ENCODE measurements at places on chromosomes 16 and 17.
A peak's percentile ranks its signal among the peaks of the same experiment; 100 is the strongest.

DNA sequence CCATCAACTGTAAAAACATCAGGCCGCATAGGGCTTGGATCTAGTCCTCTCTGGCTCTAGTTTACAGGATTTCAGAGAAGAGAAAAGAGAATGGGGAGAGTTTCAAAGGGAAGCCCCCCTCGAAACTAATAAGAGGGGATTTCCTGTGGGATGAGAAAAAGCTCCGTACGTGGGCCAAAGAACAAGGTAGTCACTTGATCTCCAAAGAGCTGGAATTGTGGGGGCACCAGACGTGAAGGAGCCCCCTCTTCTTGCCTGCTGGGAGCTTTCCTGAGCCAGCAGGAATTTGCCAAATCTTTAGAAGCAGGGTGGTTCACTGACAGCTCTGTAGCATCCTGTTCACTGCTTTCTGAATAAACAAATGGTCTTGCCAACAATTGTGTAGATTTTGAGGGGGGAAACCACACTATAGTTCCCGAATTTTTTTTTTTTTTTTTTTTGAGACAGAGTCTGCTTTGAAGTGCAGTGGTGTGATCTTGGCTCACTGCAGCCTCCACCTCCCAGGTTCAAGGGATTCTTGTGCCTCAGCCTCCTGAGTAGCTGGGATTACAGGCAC is 7.0 kb upstream of the TMIGD1 start:
- DNase-seq = no peak

DNA sequence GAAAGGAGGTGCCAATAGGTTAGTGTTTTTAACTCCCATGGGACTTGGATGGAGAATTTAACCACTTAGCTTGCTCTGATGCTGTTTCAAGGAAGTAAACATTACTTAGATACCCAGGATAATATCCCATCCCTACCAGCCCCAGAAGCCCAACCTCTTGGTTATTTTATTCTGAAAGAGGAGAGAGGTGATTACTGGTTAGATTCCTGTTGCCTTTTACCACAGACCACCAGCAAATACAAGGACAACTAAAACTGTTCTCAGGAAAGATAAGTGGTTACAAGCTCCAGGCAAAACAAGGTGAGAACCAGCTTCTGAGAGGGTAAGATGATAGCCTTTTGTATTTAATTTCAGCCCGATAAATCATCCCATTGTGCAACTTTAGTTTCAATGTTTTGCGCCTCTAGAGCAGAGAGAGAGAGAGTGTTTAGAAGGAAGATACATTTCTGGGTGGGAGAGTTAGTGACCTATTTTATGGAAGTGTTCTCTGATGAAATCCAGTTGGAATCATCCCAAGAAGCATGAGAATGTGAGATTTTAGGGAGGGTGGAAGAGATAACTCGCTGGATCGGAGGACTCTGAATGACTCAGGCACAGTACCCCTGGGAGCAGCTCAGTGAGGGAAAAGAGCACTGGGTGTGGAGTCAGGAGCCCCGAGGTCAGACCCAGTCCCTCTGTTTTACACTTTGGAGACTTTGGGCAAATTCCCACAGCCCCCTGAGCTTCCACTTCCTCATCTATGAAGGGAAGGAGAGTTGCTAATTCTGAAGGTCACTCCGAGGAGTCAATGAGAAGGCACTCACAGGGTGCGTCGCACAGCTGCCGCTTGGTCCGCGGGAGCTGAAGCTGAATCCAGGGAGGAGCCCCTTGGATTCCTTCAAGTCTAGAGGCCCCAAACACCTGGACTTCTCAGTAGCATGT is 12.1 kb downstream of the GLP2R start:
- DNase-seq = no peak

DNA sequence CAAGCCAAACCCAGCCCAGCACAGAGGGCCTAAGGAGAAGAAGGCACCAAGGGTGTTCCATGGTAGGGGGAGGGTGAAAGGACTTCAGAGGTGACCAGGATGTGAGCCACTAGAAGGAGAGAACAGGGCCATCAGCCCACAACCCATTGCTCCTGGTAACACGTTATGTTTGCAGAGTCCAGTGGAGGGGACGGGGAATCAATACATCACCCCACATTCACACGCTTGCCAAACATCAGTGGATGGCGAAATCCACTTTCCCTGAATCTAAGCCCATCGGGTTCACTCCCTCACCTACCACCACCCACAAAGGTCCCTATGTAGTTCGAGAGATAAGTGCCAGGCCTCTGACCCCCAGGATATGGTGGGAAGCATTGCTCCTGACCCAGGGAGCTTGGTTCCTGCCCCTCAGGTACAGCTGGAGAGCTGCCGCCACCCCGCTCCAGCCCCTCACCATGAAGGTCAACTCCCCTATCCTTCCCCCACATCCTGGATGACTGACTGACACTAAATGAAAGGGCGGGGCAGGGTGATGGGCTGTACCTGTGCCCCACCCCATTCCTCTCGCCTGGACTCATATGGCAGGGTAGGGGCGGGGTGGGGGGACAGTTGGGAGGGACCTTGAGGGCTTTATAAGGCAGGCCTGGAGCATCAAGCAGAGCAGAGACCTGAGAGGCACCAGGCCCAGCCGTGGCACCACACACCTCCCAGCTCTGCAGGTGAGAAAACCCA is at the start of gene GAST:
GAST (plus strand) TSS at position 663 of the 732 bp plus-strand sequence. CDS start 3,106 bp downstream, outside the sequence.
- no peak for DNase-seq

DNA sequence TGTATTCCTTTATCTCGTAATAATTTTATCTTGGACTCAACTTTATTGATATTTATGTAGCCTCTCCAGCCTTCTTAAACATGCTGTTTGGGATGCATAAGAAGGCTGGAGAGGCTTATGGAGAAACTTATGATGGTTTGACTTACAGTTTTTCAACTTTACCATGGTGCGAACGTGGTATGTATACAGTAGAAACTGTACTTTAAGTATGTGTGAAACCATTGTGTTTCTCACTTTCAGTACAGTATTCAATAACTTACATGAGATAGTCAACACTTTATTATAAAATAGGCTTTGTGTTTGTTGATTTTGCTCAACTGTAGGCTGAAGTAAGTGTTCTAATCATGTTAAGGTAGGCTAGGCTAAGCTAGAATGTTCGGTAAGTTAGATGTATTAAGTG is 206.8 kb downstream of the SEC14L1 start:
- DNase-seq = no peak

GRCh38 chr17:82332669-82333278 is 792 bp downstream of the SECTM1 start:
- peak; percentile 57 for DNase-seq

DNA sequence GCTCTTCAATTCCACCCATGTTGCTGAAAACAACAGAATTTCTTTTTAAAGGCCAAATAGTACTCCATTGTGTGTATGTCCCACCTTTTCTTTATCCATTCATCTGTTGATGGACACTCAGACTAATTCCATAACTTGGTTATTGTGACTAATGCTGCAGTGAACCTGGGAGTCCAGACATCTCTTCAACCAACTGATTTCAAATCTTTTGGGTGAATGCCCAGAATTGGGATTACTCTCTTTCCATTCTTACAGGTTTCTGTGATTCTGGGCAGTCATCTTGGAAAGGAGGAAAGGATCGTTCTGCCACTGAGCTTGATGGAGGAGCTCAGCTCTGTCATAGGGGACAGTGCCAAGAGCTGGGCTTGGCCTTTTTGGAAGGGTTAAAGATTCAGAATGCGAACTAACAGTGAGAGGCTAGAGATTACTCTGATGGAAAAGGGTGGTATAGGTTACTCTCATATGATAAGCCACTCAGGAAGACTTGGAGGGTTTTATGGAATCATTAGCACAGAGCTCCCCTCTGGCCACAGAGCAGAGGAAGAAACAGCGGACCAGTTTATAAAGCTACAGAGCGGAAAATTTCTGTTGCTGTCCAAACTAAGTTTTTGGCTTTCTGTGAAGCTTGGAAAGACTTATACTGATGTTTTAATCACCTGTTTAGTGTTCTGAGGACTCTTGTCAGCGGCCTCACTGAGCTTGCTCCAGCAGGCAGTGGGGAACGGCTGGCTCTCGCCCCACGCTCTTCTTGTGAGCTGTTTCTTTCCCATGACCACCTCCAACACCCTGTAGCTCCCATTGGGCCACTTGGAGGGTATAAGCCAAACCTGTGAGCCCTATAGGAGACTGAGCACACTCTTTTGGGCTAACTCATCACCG is 48.3 kb downstream of the HIC1 start:
- DNase-seq = no peak

DNA sequence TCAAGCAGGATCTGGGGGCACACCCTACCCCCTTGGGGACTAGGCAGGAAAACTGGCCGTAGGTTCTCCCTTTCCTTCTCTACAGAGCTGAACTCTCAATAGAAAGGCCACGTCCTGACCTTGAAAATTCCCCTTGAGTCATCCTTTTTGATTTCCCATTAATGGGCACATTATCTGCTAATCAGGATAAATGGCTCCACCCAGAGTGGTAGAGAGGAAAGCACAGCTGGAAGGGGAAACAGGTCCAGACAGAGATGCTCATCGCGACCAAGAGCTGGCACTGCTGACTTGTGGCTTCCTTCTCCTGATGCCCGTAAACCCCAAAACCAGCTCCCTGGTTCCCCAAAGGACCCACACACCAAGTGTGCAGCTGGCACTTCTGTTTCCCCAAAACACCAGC is 206.5 kb upstream of the CDH5 start:
- DNase-seq = no peak

DNA sequence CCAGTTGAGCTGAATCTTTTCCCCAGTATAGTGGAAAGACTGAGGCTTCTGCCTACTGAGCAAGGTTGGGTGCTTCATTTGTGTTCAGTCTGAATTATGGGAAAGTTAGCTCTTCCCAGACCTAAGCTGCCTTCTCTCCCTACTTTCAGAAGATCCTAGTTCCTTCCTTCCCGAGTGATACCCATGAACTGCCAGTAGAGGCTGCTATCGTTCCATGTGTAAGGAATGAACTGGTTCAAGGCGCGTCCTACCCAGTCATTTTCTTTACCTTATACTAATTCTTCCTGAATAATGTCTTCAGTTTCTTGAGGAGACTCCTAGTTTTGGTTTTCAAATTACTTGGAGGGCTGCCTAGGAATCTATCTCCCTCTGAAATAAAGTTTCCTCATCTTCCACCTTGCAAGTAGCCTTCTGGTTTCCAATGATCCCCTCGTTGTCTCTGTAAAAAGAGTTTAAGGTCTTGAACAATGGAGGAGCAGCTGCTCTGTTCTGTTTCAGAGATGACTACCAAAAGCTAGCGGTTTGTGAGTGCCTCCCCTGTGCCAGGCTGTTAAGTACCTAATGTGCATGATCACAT is 934 bp upstream of the AOC2 start:
- DNase-seq = peak; percentile 61

- DNase-seq = no peak
Observed at GRCh38 chr17:59814685-59815084, 78.1 kb downstream of the TUBD1 start.

GRCh38 chr16:16062023-16062937 is 112.9 kb downstream of the ABCC1 start:
- DNase-seq = no peak

GRCh38 chr17:82200135-82200534 is 12.5 kb downstream of the CCDC57 start:
- no peak for DNase-seq

GRCh38 chr17:5781236-5781927 is 197.1 kb upstream of the NLRP1 start:
- DNase-seq = no peak

DNA sequence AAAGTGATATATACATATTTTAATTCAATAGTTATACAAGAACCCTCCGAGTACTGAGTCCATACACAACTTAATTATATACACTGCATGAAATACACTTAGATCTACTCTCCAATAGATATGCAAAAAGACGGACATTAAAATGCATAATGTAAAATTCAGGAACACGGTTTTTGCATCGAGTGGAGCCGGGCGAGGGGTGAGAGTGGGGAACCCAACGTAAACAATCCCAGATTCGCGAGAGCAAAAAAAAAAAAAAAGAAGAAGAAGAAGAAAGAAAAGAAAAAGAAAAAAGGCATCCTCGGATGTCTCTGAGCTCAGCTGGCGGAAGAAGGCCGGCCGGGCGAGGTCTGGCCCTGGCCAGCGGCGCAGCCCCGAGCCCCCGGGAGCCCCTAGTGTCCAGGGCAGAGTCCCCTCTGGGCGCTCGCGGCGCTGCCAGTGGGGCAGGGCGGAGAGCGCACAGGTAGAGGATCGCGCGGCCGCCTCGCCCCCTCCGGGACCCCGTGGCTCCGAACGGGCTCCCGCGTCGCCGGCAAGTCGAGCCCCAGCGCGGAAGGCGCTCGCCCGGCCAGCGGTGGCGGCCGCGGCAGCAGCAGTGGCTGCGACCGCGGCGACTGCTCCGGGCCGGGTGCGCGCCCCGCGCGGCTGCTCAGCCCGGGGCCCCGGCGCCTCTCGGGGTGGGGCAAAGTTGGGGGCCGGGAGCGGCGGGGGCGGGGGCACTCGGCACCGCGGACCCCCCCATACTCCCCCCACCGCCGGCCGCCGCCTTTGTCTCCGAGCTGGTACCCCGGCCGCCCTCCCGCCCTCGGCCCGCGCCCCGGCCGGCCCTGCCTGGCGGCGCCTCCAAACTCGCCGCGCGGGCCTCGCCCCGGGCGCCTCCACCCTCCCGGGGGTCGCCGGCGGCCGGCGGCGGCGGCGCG is 9.6 kb upstream of the ZFHX3 start:
- peak; percentile 62 for DNase-seq

DNA sequence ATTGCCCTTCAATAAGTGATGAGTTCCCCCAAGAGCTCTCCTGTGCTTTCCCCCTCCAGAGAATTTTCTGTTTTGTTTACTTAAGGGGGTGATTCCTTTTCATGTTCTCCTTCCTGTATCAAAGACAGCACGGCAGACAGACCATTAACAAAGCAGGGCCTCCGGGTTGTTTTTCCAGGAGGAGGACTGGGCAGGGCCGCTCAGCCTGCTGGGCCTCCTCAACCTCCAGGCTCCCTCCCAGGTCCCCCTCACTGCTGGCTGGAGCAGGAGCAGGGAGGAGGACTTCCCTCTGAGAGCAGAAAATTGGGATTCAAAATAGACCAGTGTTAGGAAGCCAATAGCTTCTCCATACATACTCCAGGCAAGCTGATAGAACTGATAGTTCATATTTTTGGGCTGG is 20.4 kb downstream of the SDK2 start:
- no peak for DNase-seq

DNA sequence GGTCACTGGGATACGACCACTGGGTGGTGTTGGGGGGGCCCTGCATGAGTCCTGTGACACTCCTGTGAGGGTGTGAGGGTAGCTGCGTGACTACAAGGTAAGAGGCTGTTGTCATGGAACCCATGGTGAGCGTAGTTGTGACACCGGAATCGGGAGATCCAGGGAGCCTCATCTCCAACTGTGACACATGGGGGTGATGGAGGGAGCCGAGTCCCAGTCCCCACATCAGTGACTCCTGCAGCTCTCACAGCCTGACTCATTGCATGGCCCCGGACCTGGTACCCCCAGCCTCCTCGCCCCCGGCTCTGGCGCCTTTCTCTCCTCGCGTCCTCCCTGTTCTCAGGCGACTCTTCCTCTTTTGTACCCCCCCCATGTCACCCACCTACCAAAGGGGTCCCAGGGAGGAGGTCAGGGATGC is 14.2 kb downstream of the CDH16 start:
- no peak for DNase-seq

DNA sequence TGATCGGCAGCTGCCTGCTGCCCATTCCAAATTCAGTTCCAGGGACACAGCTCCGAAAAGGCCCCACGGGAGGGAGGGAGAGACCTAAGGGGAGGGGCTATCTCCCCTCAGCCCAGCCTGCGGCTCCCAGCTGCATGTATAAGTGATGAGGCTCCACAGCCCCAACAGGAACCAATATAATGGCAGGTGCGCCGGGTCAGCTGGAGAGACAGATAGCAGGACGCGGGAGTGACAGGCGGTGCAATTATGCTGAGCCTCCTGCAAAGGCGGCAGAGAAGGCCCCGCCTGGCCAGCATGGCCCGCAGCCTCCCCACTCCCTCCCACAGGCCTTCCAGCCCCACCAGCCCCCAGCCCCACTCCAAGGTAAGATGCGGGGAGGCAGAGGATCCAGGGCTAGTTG is 8.1 kb upstream of the C1QL1 start:
- no peak for DNase-seq
